AG10803 (cell line): ENCODE measurements at places on chromosomes 1 and 21.

DNA sequence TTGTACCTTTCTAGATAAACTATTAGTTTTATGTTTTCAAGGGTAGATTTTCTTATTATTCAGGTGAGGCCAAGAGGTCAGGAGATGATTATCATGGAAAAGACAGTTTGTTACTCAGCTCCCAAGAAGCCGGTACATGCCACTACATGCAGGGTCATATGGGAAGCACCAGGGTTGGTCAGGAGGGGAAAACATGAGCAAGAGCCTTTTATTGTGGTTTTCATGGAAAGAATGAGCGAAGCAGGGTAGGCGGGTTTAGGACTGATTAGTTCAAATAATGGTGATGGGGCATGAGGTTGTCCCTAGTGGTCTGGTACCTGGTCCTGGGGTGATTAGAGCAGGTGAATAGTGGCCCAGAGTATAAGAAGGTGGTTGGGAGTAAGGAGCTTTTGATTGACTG is 189.9 kb downstream of the APP start:
- DNase-seq: no peak

DNA sequence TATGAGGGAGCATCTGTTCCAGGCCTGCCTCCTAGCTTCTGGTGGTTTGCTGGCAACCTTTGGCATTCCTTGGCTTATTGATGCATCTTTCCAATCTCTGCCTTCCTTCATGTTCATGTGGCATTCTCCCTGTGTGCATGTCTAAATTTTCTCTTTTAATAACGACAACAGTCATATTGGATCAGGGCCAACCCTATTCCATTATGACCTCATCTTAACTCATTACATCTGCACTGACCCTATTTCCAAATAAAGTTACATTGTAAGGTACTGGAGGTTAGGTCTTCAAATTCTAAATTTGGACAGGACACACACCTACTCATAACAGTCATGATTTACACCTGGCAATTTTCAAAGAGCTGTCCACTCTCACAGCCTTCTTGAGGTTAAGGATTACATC is 117.2 kb upstream of the FGGY start:
- DNase-seq: no peak

DNA sequence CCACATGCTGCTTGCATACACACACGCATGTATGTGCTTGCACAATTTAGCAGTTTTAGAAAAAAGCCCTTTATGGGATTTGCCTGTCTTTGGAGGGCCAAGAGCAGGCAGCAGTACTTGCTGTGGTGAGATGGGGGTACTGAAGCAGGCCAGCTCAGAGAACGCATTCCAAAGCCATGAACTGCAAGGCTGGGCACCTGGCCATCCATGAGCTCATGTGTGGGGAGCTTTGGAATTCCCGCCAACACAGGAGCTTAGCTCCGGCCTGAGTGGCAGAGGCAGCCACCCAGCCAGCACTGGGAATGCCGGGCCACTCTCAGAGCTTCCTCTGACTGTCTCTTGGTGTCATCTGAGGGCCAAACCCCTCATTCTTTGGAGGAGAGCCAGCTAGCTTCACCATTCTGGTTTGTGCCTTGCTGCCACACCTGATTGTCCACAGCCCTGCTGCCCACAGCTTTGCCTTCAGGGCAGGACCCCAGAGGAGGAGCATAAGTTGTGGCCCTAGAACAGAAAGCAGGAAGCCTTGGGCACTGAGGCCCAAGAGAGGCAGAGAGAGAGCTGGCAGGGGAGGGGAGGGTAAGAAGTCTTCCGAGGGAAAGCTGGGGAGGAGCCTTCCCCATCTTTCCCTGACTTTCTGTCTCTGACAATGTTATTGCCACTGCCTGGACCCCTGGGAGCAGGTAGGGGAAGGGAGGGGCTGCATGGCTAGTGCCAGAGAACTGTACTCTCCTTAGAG is 92.1 kb upstream of the POU3F1 start:
- DNase-seq: peak; percentile 94

- DNase-seq: no peak
Measured at GRCh38 chr1:205812271-205812877, 624 bp downstream of the SLC41A1 start.

- DNase-seq: no peak
Measured at GRCh38 chr21:22536509-22536908, 1538.3 kb downstream of the NCAM2 start.

- DNase-seq: no peak
Measured at GRCh38 chr1:168386949-168387586, 106.4 kb downstream of the TBX19 start.

- peak; percentile 99 for DNase-seq
Measured at GRCh38 chr1:218496561-218496960, 151.4 kb downstream of the TGFB2 start.

DNA sequence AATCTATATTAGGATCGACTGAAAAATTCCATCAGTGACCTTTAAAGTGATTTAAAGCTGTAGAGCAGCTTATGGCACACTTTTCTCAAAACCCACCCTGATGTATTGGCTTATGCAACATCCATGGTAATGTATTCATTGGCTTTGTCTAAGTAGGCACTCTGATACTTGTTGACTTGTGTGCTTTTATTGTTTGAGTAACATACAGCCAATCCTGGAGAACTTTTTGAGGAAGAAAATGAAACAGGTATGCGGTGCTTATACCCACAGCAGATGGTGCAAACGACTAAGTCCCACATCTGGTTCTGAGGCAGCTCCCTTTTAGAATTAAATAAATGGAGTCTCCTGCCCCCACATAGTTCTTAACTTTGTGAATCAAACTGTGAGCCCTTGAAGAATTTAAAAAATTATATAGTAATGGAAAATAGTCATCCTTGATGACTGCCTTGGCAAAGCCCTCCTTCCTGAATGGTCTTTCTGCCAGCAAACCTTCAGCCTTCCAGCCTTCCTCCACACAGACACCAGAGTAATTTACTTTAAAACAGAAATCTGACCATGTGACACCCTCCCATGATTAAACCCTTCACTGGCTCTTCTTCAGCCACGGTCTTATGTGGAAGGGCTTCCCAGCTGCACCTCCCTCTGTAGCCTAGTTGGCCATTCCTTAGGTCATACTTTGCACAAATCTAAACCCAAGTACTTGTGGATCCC is 116.0 kb downstream of the BCAR3 start:
- DNase-seq: peak; percentile 82
